D721Med (cell line): ENCODE measurements at places on chromosomes 13 and 19.

- no peak for DNase-seq
These were observed 219.9 kb downstream of the GPC5 start for GRCh38 chr13:91618315-91618714.

GRCh38 chr13:97459215-97459777, 25.3 kb downstream of the RAP2A start:
- no peak for DNase-seq

GRCh38 chr13:80338781-80339562, 2.0 kb downstream of the SPRY2 start:
- DNase-seq, result no peak

GRCh38 chr13:108227651-108228272, 9.6 kb downstream of the ABHD13 start:
- DNase-seq, result no peak

- no peak for DNase-seq
These were observed 130.9 kb downstream of the SHISA2 start for GRCh38 chr13:25920931-25921330.

- DNase-seq, result no peak
These were observed 1.6 kb upstream of the MRI1 start for GRCh38 chr19:13762635-13763235.

DNA sequence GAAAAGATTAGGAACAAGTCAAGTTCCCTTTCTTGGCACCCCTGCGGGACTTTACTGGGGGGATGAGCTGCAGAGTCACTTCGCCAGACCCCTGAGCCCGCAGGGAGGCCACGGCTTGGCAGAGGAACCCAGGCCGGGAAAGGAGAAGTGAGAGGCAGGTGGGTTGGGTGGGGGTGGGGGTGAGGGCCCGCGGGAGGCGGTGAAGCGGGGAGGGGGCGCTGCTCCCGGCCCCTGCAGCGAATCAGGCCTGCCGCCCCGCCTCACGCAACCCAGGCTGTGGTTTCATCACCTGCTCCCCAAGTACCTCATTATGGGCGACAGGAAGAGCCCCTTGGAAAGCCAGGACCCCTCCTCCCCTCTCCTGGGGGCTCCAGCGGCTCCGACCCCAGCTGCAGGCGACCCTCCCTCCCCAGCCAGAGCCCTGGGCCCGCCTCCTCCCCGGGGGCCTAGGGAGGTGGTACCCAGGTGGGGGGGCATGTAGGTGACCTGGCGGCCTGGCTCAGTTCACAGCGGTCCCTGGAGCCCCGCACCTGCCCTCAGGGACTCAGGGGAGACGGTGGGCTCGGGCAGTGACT, 9.5 kb downstream of the MEF2B start:
- DNase-seq, result no peak

- DNase-seq, result no peak
These were observed 56.3 kb downstream of the PSG3 start for GRCh38 chr19:42683917-42684513.

DNA sequence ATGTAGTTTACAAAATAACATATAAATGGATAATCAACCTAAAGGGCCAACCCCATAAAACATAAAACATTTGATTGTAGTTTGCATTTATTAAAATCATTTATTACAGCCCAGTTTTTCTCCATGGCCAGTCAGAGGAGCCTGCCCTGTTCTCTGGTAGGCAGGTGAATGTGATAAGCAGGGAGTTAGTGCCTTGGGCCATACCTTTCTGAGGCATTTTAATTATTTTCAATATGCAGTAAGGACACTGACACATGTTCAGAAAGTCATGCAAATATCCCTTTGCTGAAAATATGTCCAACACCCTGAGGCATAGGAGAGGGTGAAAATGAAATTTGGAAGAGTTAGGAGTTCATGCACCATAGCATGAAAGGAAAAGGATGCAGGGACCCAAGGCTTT, 242.6 kb upstream of the EDNRB start:
- no peak for DNase-seq
